ENCODE measurements at places on chromosomes 4 and X.

GRCh38 chr4:183873409-183874185, 31.5 kb upstream of the STOX2 start:
- no peak for DNase-seq

DNA sequence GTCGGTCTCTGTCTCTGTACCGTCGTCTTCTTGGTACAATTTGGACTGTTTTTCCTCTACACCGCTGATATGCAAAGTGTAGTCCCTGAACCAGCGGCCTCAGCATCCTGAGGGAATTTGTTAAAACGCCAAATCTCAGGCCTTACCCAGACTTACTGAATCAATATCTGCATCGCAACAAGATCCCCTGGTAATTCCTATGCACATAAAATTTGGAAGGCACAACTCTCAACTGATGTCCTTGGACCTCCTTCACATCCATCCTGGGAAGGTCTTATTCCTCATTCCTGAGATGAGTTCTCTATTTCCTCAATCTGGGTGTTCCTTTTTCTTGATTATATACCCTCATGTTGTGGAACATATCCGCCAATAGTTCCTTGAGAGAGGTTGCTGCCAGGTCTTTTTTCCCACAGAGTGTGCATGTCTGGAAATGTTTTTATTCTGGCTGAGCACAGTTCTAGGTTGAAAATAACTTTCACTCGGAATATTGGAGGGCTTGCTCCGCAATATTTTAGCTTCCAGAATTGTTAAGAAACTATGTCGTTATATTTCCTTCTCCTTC, 738 bp upstream of the HPF1 start:
- DNase-seq = no peak

DNA sequence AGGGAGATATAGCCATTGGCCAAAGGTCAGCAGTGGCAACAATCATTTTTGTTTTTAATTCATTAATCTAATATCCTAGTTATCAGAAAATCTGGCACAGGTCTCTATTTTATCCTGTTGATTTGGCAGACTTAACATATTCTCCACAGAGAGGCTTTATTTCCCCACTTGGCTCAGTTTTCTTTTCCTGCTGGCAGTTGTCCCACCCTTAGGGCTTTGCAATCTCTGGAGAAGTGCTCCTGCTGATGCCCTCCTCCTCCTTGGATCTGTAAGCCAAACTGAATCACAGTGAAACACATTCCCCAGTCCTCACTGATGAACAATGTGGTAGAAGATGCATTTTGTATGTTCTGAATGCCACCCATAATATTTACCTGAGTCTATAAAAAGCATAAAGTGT, 889.7 kb downstream of the PDHA2 start:
- no peak for DNase-seq

DNA sequence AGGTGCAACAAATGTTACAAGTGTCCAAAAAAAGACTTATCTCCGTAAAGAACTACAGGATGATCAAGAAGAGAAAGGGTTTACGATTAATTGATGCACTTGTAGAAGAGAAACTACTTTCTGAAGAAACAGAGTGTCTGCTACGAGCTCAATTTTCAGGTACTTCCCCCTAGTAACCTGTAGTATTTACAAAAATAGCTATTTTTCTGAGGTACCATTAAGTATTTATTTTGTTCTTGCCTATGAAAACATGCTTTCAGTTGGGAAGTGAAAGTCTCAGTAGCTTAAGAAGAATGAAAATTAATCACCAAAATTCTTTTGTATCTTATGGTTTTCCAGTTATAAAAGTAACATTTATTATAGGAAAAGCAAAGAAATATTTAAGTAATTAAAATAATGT, 5.9 kb downstream of the THAP9 start:
- no peak for DNase-seq

- DNase-seq = no peak
These were observed 183.9 kb downstream of the CPEB2 start for GRCh38 chr4:15186149-15186548.

- no peak for DNase-seq
These were observed 22.9 kb upstream of the TMEM255A start for GRCh38 chrX:120334151-120334550.

- no peak for DNase-seq
These were observed 36.4 kb upstream of the GPR174 start for GRCh38 chrX:79107891-79108718.

DNA sequence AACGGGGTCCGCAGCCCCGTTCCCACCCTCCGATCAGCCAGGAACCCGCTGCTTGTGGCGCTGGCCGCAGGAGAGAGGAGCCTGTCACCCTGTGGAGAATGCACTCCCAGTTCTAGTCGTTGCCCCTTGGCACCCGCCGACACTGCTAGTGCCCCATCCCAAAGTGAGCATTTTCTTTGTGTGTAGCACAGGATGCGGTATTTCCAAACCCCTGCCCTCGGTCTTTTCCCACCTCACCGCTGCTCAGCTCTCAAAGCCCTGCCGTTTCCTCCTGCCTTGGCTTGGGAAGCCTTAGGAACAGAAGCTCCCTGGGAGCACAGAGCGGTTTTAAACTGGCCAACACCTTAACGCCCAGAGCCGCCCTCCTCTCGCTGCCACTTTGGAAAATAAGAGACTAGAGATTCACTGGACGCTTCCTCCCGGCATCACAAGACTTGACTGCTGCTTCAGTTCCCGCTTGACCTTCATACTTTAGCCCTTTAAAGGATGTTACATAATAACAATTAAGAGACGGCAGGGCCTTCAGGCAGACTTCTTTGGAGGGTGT, 772 bp downstream of the CYP4V2 start:
- DNase-seq = no peak

- DNase-seq = no peak
These were observed 49.7 kb downstream of the FAM9B start for GRCh38 chrX:8984231-8984630.

- no peak for DNase-seq
These were observed 1066.0 kb downstream of the GLUD2 start for GRCh38 chrX:122113376-122113775.

GRCh38 chr4:38967260-38968095, 64.7 kb downstream of the TMEM156 start:
- DNase-seq = no peak
